ENCODE measurements at places on chromosomes 16 and 17.

DNA sequence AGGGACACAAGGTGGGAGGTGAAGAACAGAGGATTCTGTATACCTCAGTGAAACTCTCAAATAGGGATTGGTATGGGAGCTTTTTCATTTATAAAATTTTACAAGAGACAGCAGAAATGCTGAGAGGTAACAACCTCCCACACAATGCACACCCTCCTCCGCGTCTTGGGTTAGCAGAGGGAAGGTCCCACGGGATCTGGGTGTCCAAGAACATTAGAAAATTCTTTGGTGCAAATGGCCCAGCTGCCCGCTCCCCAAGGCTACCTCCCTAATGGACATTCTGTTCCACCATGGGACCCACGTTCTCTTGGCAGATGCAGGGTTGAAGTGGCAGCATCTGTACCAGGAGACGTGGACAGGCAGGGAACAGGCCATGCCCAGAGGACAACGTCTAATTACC lies 22.5 kb downstream of the GPR139 start:
- DNase-seq: no peak

DNA sequence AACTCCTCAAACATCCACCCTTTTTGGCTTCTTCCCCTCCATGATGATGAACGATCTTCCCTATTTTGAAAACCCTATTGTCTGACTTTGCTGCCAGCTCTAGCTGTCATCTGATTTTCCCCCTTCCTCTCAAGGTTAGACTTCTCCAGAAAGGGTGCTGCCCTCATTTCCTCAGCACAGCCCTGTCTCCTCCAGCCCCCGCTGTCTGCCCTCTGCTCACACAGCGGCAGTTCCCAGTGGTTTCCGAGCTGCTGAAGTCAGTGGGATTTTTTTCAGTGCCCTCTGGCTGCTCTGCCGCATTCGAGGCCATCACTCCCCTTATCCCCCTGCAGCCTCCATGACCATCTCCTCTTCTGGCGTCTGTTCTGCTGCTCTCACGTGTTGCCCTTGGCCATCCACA lies 26.6 kb upstream of the C17orf107 start:
- DNase-seq: no peak

GRCh38 chr17:68533887-68534694 lies 21.9 kb downstream of the PRKAR1A start:
- no peak for DNase-seq

DNA sequence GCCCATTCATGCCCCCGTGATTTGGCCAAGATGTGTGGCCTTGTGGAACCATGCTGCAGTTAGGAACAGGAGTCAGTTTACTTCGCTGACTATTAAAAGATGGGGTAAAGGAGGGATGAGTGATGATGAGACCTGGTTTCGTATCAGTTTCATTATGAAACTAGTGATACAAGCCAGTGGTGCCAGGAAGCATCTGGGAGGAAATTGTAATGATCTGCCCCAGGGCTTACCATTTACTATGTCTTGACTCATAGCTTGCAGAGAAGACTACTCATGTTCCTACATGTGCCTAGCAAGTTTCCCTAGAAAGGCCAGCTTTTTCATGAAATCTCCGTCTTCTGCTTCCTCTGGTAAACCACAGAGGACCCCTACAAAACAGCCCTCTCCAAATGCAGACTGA lies 23.2 kb downstream of the CDH3 start:
- DNase-seq: no peak

DNA sequence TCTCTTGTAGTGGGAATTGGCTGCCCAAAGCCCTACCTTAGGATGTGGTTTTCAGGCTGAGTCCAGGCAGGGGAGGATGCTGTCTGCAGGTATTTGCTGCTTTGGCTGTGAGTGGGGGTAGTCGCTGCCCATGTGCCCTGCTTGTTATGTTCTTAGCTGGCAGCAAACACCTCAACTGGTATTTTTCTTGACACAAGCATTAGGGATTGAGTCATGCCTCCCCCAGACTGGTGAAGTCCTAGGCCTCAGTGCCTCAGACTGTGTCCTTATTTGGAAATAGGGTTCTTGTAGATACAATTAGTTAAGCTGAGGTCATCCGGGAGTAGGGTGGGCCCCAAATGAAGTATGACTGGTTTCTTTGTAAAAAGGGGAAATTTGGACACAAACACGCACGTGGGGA lies 808.3 kb upstream of the EEF2KMT start:
- no peak for DNase-seq

- DNase-seq: peak; percentile 50
These were observed 205.1 kb upstream of the ELAC2 start for GRCh38 chr17:13222975-13223374.

DNA sequence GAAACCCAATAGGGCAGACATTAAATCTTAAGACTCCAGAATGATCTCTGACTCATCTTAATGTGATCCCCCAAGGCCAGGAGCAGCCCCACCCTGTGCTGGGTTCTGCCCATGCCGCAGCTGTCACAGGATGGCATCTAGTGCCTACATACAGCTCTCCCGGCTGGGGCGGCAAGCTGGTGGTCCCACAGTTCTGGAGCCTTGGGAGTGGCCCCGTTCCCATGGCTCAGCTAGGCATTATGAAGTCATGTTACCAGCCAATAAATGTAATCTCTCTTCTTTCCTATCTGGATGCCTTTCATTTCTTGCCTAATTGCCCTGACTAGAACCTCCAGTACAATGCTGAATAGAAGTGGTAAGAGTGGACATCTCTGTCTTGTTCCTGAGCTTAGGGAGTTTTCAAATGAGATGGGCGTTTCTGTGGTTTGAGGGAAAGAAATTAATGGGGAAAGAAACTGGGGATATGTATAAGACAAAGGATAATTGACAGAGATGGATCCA lies 95.7 kb upstream of the DNAH17 start:
- no peak for DNase-seq

- DNase-seq: no peak
These were observed 200.4 kb downstream of the IRF8 start for GRCh38 chr16:86099326-86099725.

GRCh38 chr17:78821961-78822360 lies 18.7 kb downstream of the USP36 start:
- DNase-seq: peak; percentile 31

GRCh38 chr16:83908798-83909197 lies 9.9 kb downstream of the MLYCD start:
- no peak for DNase-seq

- DNase-seq: peak; percentile 89
These were observed 13.7 kb downstream of the SYCE1L start for GRCh38 chr16:77212741-77213541.

GRCh38 chr17:31492880-31493655 lies 101.6 kb downstream of the RAB11FIP4 start:
- no peak for DNase-seq

DNA sequence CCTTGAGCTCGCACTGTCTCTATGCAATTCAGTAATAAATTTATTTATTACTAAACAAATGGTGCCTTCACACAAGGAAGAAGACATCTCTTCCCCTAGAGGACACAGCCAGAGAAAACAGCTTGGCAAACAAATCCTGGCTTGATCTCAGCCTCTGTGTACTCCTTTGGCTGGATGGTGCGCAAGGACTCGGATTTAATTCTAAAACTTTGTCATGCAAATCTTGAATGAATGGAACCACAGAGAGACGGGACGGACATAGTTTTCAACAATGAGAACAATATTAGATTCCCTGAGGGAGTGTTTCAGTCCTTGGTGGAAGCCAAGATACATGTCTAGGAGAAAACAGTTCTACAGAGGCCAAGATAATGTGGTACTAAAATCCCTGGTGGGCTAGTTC lies 349.5 kb downstream of the NPIPA8 start:
- DNase-seq: no peak

GRCh38 chr16:71423865-71424264 lies 18.0 kb downstream of the TLE7 start:
- DNase-seq: no peak

DNA sequence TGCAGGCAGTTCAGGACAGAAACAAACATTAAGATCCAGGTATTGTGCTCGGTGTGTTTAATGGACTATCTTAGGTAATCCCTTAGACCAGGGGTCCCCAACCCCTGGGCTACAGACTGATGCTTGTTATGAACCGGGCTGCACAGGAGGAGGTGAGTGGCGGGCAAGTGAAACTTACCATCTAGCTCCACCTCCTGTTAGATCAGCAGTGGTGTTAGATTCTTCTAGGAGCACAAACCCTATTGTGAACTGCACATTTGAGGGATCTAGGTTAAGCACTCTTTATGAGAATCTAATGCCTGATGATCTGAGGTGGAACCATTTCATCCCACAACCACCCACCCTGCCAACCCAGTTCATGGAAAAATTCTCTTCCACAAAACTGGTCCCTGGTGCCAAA lies 37.8 kb upstream of the ASIC2 start:
- DNase-seq: no peak

- no peak for DNase-seq
These were observed 15.6 kb downstream of the SCGB1C2 start for GRCh38 chr17:152860-153420.

DNA sequence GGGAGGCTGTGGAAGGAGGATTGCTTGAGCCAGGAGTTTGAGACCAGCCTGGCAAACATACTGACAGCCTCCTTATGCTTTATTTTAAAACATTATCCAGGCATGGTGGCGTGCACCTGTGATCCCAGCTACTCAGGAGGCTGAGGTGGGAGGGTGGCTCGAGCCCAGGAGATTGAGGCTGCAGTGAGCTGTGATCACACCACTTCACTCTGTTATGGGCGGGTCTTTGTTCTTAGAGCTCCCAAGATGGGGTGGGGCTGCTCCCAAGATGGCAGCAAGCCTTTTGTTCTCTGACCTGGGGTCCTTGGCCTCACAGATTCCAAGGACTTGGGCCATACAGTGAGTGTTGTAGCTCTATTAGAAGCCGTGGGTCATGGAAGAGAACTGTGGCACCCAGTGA lies 26.1 kb upstream of the ST6GALNAC2 start:
- DNase-seq: no peak

DNA sequence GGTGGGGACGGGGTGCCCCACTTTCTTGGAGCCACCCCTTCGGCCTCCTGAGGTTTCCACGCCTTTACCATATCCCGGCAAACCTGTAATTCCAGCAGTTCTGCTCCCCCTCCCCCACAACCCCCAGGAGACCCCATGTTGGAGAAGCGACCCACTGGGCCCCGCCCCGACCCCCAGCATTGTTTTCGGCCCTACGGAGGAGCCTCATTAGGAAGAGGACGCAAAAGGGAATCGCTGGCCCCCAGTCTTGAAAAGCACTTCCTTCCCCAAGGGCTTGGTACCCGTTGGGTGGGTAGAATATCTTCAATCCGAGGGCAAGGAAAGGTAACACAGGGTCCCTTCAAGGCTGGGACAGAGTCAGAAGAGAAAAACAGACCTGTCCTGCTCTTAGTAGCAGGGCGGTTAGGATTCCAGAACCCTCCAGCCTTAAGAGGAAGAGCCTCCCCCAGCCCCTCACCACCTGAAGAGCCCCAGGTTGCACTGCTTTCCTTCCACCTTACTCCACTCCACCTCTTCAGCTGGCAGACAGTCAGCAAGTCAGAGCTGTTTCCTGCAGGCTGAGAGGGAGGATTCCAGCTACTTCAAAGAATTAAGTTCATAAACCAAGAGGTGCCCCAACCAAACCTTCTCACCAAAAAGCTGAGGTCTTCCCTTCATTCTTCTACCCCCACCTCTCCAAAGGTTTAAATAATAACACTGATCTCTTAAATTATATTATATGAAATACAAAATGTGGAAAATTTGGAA lies 803 bp upstream of the TLCD2 start:
- no peak for DNase-seq

- no peak for DNase-seq
These were observed 63.4 kb upstream of the TMEM97 start for GRCh38 chr17:28255616-28256015.

- no peak for DNase-seq
These were observed 93.4 kb downstream of the AMFR start for GRCh38 chr16:56331915-56332314.

DNA sequence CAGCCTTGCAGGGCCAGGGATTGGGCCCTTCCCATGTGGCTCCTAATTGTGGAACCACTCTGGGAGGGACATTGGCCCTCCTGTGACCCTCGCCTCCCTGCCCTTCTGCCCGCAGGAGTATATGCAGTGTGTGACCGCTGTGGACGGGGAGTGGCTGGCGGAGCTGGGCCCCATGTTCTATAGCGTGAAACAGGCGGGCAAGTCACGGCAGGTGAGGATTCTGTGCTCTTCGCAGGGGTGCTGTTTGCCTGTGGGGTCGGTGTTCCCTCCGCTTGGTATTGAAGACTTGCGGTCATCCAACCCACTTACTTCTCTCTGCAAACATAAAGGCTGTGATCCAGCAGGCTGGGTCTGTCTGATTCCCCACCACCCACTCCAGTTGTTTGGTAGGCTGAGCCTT lies 15.7 kb downstream of the DHX38 start:
- no peak for DNase-seq

- DNase-seq: no peak
These were observed 102.7 kb downstream of the CLEC16A start for GRCh38 chr16:11047057-11047456.

- no peak for DNase-seq
These were observed 428 bp downstream of the PHF12 start for GRCh38 chr17:28950752-28951427.

DNA sequence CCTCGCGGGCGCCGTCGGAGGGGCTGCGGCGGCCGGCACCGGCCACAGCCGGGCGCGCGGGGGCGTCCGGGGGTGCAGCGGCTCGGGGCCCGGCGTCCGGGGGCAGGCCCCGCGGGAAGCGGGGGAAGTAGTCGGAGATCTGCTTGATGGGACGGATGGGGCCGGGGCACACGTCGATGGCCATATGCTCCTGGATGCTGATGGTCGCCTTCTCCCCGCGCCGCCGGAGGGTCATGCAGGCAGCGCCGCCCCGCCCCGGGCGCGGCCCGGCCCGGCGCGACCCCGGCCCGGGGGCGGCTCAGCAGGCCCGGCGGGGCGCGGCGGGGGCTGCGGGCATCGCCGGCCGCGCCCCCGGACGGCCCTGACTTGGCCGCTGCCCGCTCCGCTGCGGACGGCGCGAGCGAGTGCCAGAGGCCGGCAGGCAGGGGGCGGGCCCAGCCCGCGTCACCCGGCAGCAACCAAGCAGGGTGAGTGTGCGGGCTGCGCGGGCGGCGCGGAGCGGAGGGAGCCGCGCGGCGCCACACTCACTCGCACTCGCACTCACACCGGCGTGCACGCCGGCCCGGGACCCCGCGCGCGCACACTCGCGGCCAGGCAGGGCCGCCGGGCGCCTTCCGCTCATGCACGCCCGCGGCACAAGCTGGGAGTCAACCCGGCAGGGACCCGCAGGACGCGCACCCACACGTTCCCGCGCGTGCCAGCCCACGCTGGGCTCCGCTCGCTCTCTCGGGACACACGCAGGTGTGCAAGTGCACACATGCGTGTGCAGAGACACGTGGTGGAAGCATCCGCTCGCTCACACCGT lies at the start of gene DOC2B:
Gene DOC2B, minus strand, starts transcription at position 406 of the 805 bp plus-strand sequence. Its CDS starts 171 bp downstream, at position 235.
- peak; percentile 77 for DNase-seq

DNA sequence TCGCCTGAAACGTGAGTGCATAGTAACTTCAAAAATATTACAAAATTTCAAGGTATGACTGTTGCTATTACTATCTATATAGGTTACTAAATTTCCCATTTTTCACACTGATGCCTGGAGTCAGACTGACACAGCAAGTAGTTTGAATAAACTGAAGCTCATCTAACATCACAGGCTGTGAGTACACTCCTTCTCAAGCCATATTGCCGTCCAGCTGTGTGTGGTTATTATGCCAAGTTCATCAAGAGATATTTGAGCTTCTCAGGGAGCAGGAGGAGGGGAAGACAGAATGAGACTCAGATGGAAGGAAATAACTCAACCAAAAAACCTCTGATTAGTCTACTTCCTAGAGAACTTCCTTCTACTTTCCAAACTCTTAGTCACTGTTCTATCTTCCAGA lies 473.9 kb downstream of the TOX3 start:
- no peak for DNase-seq

- no peak for DNase-seq
These were observed 13.0 kb upstream of the MED9 start for GRCh38 chr17:17463821-17464220.

- DNase-seq: no peak
These were observed 18.5 kb upstream of the SPNS2 start for GRCh38 chr17:4479982-4480751.

Data from D341Med (cell line).